ENCODE measurements at places on chromosomes 11 and 22.
A peak's percentile ranks its signal among the peaks of the same experiment; 100 is the strongest.

- no peak for DNase-seq
Observed at GRCh38 chr22:43017525-43018460, 2.8 kb upstream of the PACSIN2 start.

GRCh38 chr11:36012979-36013378 lies 69.1 kb downstream of the LDLRAD3 start:
- no peak for DNase-seq

DNA sequence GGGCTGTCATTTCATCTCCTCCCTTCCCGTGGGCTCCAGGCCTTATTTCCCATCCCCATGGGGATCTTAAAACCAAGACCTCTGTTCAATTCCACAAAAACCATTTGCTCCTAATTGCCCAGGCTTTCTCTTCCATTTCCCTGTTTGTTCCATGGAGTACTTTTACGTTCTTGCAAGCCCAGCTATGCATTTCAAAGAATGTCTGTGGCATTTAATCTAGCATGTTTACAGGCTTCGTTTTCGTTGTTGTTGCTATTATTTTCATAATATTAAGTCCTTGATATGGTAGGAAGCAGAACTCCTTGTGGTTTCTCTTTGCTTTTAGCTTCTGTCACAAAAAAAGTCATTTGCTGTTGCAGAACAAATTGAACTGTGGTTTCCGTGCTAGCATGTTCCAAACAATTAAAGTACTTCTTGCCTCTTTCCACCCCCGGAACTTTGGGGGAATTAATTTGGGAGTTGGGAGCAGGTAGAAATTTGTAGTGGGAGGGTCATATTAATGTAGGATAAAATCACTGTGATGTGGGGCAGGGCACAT lies 68.1 kb upstream of the SLC22A12 start:
- no peak for DNase-seq

- no peak for DNase-seq
Observed at GRCh38 chr11:76095891-76096290, 110.4 kb downstream of the WNT11 start.

DNA sequence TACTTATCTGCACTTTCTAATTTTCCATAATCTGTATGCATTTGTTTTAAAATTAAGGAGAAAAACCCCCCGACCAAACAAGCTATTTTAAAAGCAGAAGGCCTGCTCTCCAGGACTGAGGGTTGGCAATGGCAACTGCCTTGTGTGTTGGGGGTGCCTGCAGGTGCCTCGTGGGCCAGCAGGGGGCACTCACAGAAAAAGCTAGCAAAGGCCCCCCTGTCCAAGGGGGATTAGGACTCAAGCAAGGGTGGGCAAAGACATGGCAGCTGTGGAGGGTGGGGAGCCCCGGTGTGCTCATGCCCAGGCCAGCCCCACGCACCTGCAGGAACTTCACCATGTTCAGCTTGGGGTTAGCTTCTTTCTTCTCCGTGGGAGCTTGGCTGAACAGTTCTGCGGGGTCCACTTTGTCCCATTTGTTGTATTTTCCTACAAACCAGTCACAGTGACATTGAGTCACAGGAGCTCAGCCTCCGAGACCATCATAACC lies 10.3 kb downstream of the TOP3B start:
- DNase-seq = peak; percentile 50

- DNase-seq = no peak
Observed at GRCh38 chr11:46733234-46733633, 14.2 kb downstream of the F2 start.

DNA sequence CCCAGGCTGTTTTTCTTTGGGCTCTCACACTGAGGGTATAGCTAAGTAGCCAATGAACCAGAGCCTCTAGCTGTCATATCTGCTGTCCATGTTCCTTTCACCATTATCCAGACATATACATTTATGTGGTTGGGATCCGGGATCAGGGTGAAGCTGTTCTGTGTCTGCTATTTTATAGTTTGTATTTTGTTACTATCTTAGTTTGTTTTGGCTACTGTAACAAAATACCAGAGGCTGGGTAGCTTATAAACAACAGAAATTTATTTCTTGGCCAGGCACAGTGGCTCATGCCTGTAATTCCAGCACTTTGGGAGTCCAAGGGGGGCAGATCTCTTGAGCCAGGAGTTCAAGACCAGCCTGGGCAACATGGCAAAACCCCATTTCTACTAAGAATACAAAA lies 40.5 kb upstream of the CABP7 start:
- no peak for DNase-seq

GRCh38 chr22:49966774-49967705 lies 6.5 kb downstream of the PIM3 start:
- no peak for DNase-seq

GRCh38 chr11:27357250-27357649 lies 5.8 kb downstream of the CCDC34 start:
- no peak for DNase-seq

DNA sequence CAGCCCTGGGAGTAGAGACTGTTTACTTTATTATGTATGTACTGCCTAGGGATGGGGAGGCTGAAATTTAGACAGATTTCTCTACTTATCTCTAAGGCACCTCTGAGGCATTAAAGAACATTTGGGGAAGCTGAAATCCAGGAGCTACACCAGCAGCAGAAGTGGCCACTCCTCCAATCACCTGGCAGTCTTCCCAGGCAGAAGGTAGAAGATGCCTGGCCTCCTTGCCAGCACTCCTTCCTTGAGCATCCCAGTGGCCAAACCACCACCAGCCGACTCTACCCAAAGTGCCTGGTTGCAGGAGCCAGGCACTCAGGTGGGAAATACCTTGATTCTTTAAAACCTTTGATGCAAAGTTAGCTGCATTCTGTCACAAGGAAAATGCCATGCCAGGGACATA lies 1.9 kb upstream of the FAT3 start:
- DNase-seq = no peak

DNA sequence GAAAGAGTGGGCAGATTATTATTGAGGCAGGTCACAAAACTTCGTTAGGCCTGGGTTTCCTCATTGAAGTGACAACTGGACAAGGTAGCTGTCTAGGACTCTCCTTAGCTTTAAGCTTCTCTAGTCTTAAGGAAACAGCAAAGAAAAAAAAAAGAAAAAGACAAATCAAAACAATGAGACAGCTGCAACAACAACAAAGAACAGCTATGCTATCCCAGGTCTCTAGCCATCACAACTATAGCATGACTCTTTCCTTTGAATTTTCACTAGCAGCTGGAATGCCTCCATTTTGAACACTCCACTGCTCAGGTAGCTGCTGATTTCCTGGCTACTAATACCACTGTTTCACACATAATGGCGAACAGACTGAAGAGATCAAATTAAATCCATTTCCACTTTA lies 302.4 kb upstream of the SORL1-AS1 start:
- no peak for DNase-seq

DNA sequence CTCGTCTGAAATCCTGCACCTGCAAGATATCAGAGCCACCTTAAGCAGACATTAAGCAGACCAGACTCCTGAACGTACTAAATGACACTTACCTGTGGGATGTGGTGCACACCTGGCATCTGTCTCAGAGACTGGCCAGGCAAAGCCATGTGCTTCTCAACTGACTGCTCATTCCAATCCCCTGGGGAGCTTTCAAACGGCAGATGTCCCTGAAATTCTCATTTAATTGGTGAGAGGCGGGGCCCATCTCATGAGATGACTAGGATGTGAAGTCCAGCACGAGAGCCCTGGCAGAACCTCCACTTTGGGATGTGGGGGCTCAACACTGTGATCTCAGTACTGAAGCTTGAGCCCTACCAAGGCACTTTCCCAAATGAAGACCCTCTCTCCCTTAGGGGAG lies 84.9 kb upstream of the HMGXB4 start:
- no peak for DNase-seq

DNA sequence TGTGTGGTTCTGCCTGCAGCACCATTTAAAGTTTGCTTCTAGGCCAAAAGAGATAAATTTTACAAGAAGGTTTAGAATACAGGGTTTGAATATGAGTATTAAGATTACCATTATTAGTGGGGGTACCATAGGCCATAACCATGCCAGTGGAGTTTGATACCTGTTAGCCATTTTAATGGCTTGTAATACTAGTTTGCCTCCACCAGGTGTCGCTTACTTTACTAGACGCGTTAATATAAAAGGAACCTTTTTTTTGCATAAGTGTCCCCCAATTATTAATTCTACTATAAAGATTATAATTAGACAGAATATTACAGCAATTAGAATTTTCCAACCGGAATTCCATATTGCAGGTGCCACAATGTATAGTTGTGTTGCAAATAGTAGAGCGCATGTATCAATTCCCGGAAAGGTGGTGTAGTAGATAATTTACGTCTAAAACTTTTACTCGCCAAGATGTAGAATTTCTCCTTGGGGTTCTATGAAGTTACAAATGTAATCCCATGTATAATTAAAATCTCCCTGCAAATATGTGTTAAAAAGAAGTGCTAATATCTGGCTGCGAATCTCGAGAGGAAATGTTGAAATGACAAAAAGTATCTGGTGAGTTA lies 16.1 kb downstream of the MS4A6E start:
- DNase-seq = no peak

DNA sequence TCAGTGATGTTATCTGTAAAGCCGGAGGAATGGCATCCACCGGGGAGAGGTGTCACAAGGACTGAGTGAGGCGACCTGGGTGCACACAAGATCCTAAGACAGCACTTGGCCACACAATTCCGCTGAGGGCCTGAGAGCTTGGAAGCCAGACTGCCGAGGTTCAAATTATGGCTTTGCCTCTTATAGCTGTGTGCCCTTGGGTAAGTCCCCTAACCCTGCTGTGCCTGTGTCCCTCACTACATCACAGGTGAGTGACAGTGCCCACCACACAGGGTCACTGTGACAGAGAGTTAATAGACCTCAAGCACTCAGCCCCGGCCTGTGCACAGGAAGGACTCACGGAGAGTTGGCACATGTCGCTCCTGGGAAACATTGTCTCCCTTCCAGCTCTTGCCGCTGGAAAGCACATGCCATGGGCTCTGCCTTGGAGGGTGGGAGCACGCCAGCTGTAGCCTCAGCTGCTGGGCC lies 592 bp downstream of the RHOD start:
- no peak for DNase-seq

DNA sequence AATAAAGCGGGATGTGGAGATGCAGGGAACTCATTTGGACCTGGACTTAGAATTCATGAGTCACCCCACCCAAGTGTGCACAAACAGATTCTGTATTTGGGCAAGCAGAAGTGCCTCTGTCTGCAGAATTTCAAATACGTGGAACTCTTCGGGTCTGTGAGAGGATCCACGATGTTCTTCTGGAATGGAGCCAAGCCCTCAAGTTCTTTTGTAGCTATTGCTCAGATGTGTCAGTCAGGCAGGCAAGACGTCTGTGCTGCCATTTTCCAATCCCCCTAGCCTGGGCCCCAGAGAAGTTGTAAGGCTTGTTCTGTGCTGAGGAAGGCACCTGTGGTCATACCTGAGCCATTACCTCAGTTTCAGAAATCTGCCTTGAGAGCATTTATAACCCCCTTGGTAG lies 132.8 kb upstream of the RASSF10 start:
- no peak for DNase-seq

GRCh38 chr11:6725386-6725896 lies 42.3 kb upstream of the MRPL17 start:
- no peak for DNase-seq

DNA sequence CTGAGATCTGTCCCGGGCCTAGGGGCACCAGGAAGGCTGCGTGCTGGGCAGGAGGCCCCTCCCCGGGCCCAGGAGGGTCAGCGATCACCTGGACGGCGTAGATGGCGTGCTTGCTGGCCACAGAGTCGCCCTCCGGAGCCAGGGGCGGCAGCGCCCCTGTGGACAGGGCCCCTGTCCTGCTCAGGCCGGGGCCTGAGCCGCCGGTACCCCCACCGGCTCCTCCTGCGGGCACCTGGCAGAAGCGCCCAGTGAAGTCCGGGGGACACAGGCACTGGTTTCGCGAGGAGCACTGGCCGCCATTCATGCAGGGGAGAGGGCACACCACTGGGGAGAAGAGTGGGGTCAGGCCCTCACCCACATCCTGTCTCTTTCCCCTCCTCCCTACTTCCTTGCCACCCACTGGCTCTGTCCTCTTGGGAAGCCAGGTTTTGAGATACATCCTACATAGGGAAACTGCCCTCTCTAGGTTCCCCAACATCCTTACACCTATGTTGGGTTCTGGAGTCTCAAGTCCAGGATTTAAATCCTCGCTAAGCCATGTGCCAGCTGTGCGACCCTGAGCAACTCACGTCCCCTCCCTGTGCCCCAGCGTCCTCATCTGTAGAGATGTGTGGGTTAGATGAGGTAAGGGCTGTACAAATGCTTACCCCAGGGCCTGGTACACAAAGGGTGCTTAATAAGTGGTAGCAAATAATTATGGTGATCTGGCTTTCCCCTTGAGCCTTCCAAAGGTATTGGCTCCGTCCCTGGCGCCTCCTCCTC lies 3.9 kb downstream of the LTBP3 start:
- DNase-seq = no peak

DNA sequence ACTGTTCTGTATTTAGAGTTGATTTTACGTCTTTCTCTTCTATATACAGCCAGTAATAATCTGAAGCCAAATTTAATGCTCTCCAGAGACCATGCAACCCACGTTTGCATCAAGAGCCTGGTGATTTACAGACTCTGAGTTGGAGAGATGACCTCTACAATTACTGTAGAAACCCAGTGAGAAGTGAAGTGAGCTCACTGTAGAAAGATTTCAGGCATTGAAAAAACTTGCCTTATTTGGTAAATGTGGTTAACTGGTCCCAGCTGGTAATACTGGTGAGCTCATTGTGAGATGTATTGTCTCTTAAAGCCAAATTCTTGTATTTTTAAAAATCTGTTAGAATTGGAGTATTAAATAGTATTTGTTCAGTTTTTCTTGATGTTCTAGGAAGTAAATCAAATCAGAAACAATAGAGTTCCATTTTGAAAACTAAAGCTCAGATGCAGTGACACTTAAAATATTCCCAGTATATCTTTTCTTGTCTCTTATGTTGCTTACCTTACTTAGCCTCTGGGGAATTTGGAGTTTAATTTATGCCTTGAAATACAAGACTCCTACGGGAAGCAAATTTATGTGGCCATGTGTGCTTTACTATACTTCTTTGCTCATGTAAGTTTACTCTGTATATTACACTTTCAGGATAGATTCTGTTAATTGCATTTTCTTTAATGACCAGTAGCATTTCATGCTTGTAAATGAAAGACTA lies 189.9 kb downstream of the ARHGAP42 start:
- DNase-seq = no peak

DNA sequence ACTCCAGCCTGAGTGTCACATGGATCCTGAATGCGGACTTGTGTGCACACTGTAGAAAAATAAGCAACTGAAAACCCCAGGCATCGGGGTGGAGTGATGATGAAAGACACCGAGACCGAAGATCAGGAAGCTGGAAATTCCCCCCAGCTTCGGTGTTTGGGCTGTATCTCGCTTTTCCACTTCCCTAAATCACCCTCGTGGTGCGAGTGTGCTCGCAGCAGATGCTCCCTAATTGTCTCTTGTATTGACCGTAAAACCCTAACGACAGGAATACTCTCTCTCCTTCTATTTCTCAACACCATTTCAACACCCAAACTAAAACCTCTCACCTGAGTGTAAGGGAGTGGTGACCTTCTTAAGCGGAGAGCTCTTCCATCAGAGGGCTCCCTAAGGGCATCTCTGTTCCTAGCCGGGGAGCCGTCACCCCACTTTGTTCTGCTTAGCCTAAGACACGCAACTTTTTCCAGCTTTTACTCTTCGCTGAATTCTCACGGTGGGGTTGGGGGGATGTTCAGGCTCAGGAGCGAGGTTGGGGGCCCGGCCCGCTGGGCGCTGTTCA lies 635 bp upstream of the GRK3 start:
- DNase-seq = no peak

GRCh38 chr11:44261800-44262591 lies 47.9 kb downstream of the ALX4 start:
- DNase-seq = no peak
